ENCODE measurements at places on chromosomes 5 and 9.

DNA sequence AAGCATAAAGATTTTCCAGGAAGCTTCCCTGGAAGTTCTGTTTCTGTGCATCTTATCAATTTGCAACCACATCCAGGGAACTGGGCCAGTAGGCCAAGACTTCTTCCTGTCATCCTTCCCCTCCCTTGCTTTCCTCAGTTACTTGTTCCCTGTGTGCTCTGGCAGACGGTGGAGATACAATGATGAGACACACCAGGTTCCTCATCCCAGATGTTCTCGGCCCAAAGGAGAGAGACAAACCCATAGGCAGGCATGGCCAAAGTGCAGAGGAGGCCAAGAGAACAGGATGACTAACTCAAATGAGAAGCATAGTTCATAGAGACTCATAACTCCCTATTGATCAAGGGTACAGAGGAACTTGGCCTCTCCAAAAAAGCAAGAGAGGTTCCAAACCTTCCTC lies 652.6 kb downstream of the CCDC171 start:
- no peak for DNase-seq

- no peak for DNase-seq
These were observed 1.8 kb downstream of the ACER2 start for GRCh38 chr9:19410594-19410993.

DNA sequence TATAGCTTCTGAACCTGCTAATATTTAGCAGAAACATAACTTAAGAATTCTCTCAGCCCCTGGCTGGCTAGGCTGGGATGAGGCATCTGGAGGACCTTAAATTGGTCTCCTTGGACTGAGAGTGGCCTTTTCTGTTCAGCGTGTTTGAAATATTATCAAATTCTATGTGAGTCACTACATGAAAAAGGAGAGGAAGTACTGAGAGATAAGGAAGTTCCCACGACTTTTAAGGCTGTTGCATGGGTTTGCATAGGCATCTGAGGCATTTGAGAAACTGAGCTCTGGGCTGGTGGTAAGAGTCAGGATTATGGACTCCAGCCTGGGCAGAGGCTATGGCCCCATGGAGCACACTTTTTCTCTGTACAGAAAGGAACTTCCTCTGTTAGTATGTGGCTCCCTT lies 816.2 kb upstream of the GRAMD2B start:
- DNase-seq: no peak

DNA sequence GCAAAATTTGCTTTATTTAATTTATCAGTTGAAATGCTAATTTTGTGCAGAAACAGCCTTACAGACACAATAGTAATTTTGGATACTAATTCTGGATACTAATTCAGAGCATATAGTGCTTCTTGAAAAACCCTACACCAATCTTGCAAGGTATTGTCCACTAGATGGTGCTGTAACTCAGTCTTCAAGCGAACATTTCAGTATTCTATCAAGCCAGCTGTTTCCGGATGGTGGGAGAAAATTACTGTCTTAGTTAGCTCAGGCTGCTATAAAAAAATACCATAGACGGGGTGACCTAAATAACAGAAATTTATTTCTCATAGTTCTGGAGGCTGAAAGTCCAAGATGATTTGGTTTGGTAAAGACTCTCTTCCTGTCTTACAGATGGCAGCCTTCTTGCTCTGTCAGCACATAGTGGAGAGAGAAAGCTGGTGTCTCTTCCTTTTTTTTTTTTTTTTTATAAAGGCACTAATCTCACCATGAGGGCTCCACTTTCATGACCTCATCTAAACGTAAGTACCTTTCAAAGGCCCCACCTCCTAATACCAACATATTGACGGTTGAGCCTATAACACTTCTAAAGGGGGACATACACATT lies 1306.5 kb upstream of the CDH9 start:
- peak; percentile 2 for DNase-seq

- no peak for DNase-seq
These were observed 834.9 kb upstream of the ZNF608 start for GRCh38 chr5:125581311-125581710.

GRCh38 chr5:123105864-123106263 lies 16.8 kb downstream of the PRDM6 start:
- no peak for DNase-seq

Data from iPS DF 19.7 (cell line).